Glomerular endothelial cell (primary cell): ENCODE measurements at places on chromosomes 2 and 18.
A peak's percentile ranks its signal among the peaks of the same experiment; 100 is the strongest.

- DNase-seq, result no peak
Observed at GRCh38 chr18:35489913-35490490, 7.8 kb downstream of the INO80C start.

GRCh38 chr2:200428961-200429665 lies 80.8 kb downstream of the KCTD18 start:
- DNase-seq, result no peak

DNA sequence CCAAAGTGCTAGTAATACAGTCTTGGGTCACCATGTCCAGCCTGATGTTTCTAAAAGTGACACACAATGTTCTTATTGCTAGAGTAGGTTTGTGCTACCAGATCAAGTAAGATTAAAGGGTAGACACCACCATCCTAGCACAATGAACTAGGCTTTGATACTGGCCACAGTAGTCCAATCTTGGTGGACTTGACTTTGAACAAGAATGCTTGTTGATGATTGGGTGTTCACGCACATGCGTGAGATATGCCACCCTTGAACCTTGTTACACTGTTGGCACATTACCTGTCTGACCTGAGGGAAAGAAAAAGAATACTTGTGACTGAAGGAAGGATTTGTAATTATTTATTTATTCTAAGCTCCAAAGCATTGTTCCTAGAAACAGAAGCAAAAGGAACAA lies 72.1 kb upstream of the EMILIN2 start:
- no peak for DNase-seq

GRCh38 chr18:60191926-60192325 lies 180.6 kb downstream of the MC4R start:
- no peak for DNase-seq

DNA sequence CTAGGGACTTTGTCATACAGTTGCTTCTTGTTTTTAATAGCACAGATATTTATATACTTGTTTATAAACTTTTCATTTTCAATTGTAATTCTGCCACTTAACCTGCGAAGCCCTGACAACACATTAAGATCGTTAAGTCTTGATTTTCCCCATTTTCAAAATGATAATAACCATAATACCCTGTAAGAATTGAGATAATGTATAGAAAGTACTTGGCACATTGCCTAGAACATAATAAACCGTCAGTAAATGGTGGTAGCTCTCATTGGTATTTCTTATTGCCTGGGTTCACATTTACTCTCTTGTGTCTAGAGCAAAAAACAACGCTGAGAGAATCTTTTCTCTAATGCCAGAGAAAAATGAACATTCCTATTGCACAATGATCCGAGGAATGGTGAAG lies 18.6 kb downstream of the PTCD3 start:
- DNase-seq, result no peak

DNA sequence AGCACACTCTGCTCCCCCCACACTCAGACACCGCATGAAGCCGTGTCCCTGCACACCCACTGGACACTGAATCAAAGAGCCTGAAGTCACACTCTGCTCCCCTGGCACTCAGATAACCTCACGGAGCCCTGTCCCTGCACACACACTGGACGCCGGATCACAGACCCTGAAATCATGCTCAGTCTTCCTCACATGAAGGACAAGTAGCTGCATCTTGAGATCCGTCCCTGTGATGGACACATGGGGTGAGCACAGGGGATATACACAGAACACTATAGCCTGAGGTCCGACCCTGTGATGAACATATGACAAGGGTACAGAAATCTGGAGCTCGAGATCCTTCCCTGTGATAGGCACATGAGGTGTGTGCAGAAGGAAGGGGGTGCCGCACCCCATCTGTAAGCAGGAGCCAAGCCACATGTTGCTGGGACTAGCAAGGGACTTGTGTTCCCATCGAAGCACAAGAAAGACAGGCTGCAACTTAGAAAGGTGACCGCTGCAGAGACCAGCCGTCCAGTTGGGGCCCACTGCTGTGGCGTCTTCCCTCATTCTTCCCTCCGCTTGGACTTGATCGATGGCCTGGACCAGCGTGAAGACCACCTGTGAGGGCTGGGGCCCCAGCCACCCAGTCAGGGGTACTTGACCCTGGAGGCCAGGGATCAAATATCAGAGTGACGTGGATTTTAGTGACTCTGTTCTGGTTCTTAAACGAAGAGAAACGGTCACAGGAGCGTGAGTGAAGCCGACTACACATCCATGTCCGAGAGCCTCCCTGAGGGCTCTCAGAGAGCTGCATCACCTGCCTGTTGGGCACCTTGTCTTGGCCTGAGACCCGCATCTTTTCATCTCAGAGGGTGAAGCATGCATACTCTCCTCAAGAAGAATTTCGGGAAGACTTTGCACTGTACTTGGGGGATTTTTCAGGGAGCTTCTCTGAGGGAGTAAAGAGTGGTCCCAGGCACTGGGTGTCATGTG lies 391.7 kb upstream of the SALL3 start:
- DNase-seq, result no peak

- DNase-seq, result no peak
Observed at GRCh38 chr2:38440655-38441054, 63.6 kb upstream of the ATL2 start.

- peak; percentile 85 for DNase-seq
Observed at GRCh38 chr18:34707670-34708069, 2.4 kb upstream of the DTNA start.

GRCh38 chr2:7517088-7517487 lies 599.9 kb downstream of the RNF144A start:
- DNase-seq, result no peak

DNA sequence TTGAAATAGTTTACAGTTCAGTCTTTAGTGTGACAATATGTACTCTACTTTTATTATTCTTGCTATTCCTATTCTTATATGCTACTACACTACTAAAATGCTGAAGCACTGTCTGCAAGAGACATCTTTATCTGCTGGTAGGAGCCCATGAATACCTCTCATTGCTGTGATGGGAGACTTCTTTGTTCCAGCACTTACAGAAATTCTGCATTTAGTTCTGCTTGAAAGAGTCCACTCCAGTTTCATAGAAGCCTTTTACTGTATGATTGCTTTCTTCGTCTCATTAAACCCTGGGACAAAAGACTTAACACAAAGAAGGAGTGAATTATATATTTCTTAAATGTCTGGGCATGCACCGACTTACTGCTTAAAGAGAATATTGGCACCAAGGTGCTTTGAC lies 272.7 kb downstream of the CD226 start:
- DNase-seq, result no peak

DNA sequence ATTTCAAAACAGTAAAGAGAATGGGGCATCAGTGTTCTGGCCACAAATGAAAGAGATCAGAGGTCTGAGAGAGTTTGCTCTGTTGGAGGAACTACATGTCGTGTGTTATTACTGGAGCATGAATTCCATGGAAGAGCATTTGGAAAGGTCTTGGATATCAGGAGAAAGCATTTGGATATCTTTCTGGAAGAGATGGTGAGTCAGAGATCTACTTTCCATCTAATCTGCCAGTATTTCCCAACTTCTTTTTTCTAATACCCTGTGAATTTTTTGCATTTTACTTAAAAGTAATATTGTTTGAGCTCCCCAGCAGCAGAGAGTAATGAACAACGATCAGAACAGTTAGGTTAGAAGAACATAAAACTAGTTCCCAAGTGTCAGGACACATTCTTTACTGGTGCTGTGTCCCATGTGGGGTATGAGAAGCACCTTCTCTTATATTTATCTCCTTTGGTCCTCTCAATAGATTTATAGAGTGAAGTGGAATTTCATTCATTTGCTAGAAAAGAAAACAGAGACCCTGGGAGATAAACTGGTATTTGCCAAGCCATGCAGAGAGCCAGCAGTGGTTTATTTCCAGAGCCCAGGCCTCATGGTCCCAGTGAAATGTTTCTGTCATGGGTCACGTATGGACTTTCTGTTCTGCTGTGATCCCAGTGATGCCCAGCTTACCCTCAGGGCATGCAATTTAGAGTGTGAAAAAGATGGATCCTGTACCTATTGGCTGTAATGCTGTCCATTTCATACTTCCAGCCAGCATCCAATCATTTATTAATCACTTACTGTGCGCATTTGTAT lies 130.8 kb upstream of the NT5C1B start:
- DNase-seq, result no peak

GRCh38 chr2:88807237-88807962 lies 115.9 kb downstream of the RPIA start:
- no peak for DNase-seq

- DNase-seq, result no peak
Observed at GRCh38 chr2:218166791-218167190, at the start of gene CXCR1. Gene CXCR1, minus strand, starts transcription at chr2:218166962. Its CDS starts 1,751 bp downstream, at chr2:218165211.

- DNase-seq, result no peak
Observed at GRCh38 chr2:38130876-38131275, 54.9 kb upstream of the CYP1B1 start.

DNA sequence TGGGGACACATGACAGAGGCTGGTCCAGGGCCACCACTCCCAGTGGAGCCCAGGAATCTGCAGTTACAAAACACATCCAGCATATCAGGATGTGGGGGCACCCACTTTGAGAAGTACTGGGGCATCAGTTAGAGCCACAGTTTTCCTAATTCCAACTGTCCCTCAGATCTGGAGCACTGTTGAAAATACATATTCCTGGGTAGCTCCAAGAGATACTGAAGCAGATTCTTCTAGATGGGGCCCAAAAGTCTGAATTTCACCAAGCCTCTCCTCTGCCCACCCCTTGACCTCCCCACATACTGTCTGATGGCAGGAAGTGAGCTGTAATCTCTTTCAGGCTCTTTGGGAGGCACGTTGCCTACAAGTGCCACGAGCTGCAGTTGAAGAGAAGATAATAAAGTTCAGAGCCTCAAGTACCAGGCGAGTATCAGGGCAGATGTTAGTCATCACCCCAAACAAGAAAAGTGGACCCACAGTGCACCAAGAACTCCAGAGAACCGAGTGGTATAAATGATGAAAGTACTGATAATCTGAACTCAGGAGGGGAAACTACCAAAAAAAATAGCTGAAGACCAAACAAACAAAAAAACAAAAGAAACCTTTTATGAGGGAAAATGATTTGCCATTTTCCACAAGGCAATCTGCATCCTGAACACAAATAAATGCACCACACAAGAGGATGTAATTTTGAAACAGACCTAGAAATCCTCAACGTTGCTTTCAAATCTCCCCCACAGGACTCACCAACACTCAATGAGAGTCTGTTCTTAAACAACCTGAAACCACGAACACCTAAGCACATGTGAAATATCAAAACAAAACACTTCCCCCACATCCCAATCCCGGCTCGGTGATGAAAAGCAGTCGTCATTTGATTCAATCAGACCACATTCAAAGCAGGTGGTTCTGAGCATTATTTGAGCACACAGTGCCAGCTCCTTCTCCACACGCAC lies 98.7 kb downstream of the TCF4 start:
- no peak for DNase-seq

DNA sequence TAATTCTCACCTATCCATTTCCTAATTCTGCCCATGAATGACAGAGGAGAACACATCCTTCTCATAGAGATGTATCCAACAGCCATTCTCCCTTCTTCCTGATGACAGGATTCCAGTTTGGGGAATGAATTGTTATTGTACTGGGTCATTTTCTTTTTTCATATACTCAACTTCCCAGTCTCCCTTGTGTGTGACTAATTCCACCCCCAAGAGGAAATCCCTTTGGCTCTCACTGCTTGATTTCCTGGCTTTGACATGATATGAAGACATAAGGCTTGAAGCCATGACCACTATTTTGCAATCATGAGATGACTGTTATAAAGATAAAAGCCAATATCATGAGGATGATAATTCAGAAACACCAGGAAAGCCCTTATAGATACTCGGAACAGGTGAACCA lies 384.7 kb upstream of the ACVR2A start:
- DNase-seq, result no peak

- peak; percentile 63 for DNase-seq
Observed at GRCh38 chr18:62939433-62939832, 224.1 kb downstream of the PHLPP1 start.
